Activated T-cell treated with anti-CD3 and anti-CD28 coated beads, Interleukin-2, amount 50 U/mL, for 24 hours (primary cell): ENCODE measurements at places on chromosomes 7 and 10.

GRCh38 chr7:94061326-94061725, 57.2 kb upstream of the BET1 start:
- no peak for DNase-seq

GRCh38 chr10:68576118-68576517, 16.0 kb downstream of the TET1 start:
- no peak for DNase-seq

DNA sequence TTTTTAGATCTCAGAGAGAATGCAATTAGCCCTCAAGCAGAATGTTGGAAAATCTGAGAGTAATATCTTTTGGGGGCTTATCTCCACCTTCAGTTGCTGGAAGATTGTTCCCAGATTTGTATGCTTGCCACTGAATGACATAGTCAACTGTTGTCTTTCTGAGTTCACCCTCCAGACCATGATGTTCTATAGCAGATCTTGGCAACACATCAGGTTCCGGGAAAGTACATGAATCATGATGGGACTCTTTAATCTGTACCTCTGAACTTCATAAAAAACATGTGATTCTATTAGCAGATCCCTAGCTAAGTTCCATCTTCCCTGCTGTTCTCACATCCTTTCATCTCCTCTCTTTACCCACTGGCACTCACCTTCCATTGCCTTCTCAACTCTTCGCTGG, 68.9 kb downstream of the PLCE1 start:
- no peak for DNase-seq

- DNase-seq: no peak
These were observed 412 bp downstream of the PIP4K2A start for GRCh38 chr10:22713853-22714478.

DNA sequence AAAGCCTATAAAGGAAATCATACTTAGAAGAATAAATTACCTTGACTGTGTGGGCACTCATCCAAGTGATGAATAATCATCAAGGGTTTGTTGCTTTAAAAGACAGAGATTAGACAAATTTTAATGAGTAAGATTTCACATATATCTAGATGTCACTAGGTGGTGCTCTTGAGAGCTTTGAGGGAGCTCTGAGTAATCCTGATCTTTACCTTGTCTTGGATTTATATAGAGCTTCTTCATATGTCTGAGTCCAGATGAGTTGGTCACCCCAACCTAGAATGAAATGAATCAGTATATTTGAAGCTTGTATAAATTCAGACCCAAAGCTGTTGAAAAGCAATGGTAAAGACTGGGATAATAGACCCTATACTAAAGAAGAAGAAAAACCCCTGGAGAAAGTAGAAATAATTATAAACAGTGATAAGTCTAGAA, 3.7 kb downstream of the AGR2 start:
- no peak for DNase-seq

DNA sequence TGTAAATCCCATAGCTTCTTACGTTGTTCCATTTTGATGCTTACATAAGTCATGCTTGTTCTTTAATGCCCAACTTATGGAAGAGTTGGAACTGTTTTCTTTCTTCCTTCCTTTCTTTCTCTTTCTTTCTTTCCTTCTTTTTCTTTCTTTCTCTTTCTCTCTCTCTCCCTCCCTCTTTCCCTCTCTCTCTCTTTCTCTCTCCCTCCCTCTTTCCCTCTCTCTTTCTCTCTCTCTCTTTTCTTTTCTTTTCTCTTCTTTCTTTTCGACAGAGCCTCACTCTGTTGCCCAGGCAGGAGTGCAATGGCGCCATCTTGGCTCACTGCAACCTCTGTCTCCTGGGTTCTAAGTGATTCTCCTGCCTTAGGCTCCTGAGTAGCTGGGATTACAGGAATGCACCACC, 18.9 kb downstream of the FAM131B start:
- DNase-seq: no peak

DNA sequence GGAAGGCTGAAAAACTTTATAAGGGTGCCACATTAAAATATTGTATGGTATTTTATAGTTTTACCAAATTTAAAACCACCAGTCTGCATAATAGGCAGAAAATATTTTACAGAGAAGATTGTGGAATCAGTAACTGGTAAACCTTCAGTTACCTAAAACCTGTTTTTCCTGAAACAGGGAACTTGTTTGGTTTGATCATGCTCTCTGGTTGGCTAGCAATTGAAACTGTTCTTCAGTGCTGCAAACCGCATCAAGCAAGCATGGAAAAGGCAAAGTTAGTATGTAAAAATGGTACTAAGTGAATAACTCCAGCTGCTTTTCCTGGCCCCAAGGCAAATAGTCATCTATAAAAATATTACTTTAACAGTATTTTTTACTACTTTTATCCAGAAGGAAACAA, 316.9 kb upstream of the LRRN3 start:
- DNase-seq: no peak
